ENCODE measurements at places on chromosomes 4 and X. TPM values are rescaled to one million over a fixed set of nuclear protein-coding genes. Genes with fewer than 3 reads are reported as not detected.

PDCL2 gene
- not detected for total RNA-seq

POF1B gene
- total RNA-seq = 8.6 TPM

PAGE1 gene
- total RNA-seq = not detected

ADH1C gene
- 10.9 TPM for total RNA-seq

SPANXB1 gene
- total RNA-seq = not detected

CRLF2 gene
- total RNA-seq = not detected

PLP1 gene
- 0.78 TPM for total RNA-seq

CC2D2A gene
- 4.9 TPM for total RNA-seq

CENPVL2 gene
- total RNA-seq = not detected

CMC4 gene
- 8.9 TPM for total RNA-seq

SPANXA2 gene
- total RNA-seq = not detected

SMIM10L2A gene
- 2.9 TPM for total RNA-seq

BBS7 gene
- total RNA-seq = 3.6 TPM

NMU gene
- total RNA-seq = not detected

EXOC1L gene
- not detected for total RNA-seq

VCX3B gene
- total RNA-seq = not detected

PHEX gene
- not detected for total RNA-seq

MAGEA6 gene
- total RNA-seq = not detected

OPN1MW3 gene
- total RNA-seq = not detected

CCDC120 gene
- total RNA-seq = 13.8 TPM

TMEM255A gene
- not detected for total RNA-seq

CXorf49 gene
- total RNA-seq = not detected

GLA gene
- total RNA-seq = 7.6 TPM

CAPN6 gene
- total RNA-seq = 6.9 TPM

ERAS gene
- not detected for total RNA-seq

ARHGAP24 gene
- total RNA-seq = 43.3 TPM

SMIM9 gene
- not detected for total RNA-seq

SCOC gene
- total RNA-seq = 28.7 TPM

ARR3 gene
- not detected for total RNA-seq

DUSP21 gene
- total RNA-seq = not detected

PPP1R3F gene
- total RNA-seq = 16.3 TPM

CDX4 gene
- total RNA-seq = not detected

P2RY10 gene
- total RNA-seq = not detected

ARFIP1 gene
- total RNA-seq = 17.4 TPM

ZNF711 gene
- 4.7 TPM for total RNA-seq

SLC10A4 gene
- total RNA-seq = 0.66 TPM

CWH43 gene
- total RNA-seq = not detected

TCEAL5 gene
- total RNA-seq = not detected

DAPP1 gene
- total RNA-seq = 1.3 TPM

AR gene
- total RNA-seq = 8.2 TPM

IKBKG gene
- 11.9 TPM for total RNA-seq

CT45A10 gene
- not detected for total RNA-seq

PTPN13 gene
- 26.7 TPM for total RNA-seq

NHSL2 gene
- total RNA-seq = 2.9 TPM

USP11 gene
- total RNA-seq = 33.3 TPM

FAM53A gene
- total RNA-seq = 0.66 TPM

CLGN gene
- 2.3 TPM for total RNA-seq

GPR173 gene
- 0.26 TPM for total RNA-seq

GABRQ gene
- total RNA-seq = not detected

NAP1L2 gene
- 0.66 TPM for total RNA-seq

GJB1 gene
- total RNA-seq = 31.4 TPM

BCOR gene
- 23.6 TPM for total RNA-seq

PCDH19 gene
- 0.33 TPM for total RNA-seq

SAP30 gene
- 10.6 TPM for total RNA-seq

SPANXA1 gene
- not detected for total RNA-seq

CT47B1 gene
- total RNA-seq = not detected

NHS gene
- total RNA-seq = 1.3 TPM
